CD8-positive, alpha-beta T cell (primary cell): ENCODE measurements at places on chromosomes 7 and 10. TPM values are rescaled to one million over a fixed set of nuclear protein-coding genes. Genes with fewer than 3 reads are reported as not detected.

OR2A12 gene
- total RNA-seq = not detected

HOXA4 gene
- total RNA-seq = not detected

DLX5 gene
- not detected for total RNA-seq

DLX6 gene
- not detected for total RNA-seq

LAMB4 gene
- 0.46 TPM for total RNA-seq

NANOS1 gene
- total RNA-seq = 0.50 TPM

GRID1 gene
- total RNA-seq = not detected

NME8 gene
- total RNA-seq = not detected

FGFBP3 gene
- total RNA-seq = 1.5 TPM

ATRNL1 gene
- total RNA-seq = not detected

AMPH gene
- total RNA-seq = not detected

FXYD4 gene
- total RNA-seq = not detected

SAP25 gene
- 30.5 TPM for total RNA-seq

FZD8 gene
- total RNA-seq = 1.7 TPM

HOGA1 gene
- total RNA-seq = not detected

CYP26C1 gene
- total RNA-seq = 0.08 TPM

PIP gene
- total RNA-seq = not detected

GIMAP7 gene
- 29.7 TPM for total RNA-seq

ZNF783 gene
- total RNA-seq = 27.3 TPM

SPDYE18 gene
- total RNA-seq = 0.81 TPM

NXPH1 gene
- total RNA-seq = not detected

SHLD2 gene
- total RNA-seq = 16.3 TPM

SPDYE8 gene
- not detected for total RNA-seq

CDC14C gene
- total RNA-seq = not detected

NEBL gene
- not detected for total RNA-seq

RAB18 gene
- total RNA-seq = 146 TPM

FAM131B gene
- total RNA-seq = 0.36 TPM

WIPF3 gene
- total RNA-seq = not detected

DYNC1I1 gene
- not detected for total RNA-seq

PON3 gene
- total RNA-seq = not detected

MLLT10 gene
- total RNA-seq = 41.0 TPM

OPN4 gene
- not detected for total RNA-seq

STEAP4 gene
- total RNA-seq = not detected
